ENCODE measurements at places on chromosomes 16 and 17. TPM values are rescaled to one million over a fixed set of nuclear protein-coding genes. Genes with fewer than 3 reads are reported as not detected.

GRCh38 chr16:27326738-27327585 is 13.2 kb downstream of the IL4R start:
- no peaks in the 10 kb centered on the region for H3K36me3 ChIP-seq
- peaks cover 97% of the 10 kb centered on the region for H3K4me1 ChIP-seq
- DNase-seq, result no peak
- H3K27ac ChIP-seq, result peak overlapping the region; percentile 93
- peak overlapping the region; percentile 9 for H3K4me3 ChIP-seq
- H3K27me3 ChIP-seq, result no peaks in the 10 kb centered on the region

DNA sequence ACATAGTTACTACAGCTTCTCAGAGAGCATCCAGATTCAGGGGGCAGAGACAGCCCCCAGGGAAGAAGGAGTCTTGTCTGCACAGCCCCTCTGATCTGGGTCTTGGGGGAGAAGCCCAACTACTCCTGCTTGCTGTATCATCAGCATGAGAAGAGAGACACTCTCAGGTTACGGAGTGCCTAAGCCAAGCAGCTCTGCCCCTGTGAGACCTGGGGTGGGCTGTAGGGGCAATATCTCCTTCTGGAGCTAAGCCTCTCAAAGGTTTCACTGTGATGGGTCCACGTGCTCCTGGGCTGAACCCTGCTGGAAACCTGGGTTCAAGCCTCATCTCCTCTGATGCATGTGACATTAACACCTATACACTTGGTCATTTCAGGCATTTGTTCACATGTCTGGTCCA is 123.2 kb downstream of the CPPED1 start:
- no peak overlapping the region for H3K4me3 ChIP-seq
- no peaks in the 10 kb centered on the region for H3K27me3 ChIP-seq
- no peak overlapping the region for H3K27ac ChIP-seq
- no peak for DNase-seq

DNA sequence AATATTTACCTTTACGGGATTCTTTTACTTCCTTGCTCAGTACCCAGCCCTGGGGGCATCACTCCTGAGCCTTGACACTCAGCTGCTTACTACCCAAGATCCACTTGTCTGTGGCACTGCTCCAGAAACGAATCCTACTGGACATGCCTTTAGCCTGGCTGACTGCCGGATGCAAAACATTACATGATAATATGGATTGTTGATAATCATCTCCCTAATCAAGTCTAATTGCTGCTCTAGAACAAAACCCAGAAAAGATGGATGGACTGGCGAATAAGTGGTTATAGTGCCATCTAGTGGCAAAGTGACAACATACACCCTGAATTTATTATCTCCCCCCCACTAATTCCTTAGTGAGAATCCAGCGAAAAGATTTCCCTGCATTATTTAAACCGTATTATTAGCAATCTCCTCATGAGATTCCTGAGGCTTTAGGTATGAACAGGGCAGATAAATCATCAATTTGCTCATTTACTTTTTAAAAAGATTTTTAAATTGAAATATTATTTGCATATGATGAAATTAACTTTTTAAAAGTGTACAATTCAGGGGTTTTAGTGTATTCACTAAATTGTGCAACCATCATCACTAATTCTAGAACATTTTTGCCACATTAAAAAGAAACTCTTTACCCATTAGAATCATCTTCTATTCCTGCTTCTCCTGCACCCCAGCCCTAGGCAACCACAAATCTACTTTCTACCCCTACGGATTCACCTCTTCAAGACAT is 61.6 kb downstream of the RGS9 start:
- no peak for DNase-seq
- H3K27ac ChIP-seq, result no peak overlapping the region
- no peaks in the 10 kb centered on the region for H3K27me3 ChIP-seq
- no peak overlapping the region for H3K4me3 ChIP-seq
- H3K4me1 ChIP-seq, result no peaks in the 10 kb centered on the region
- H3K36me3 ChIP-seq, result no peaks in the 10 kb centered on the region

DNA sequence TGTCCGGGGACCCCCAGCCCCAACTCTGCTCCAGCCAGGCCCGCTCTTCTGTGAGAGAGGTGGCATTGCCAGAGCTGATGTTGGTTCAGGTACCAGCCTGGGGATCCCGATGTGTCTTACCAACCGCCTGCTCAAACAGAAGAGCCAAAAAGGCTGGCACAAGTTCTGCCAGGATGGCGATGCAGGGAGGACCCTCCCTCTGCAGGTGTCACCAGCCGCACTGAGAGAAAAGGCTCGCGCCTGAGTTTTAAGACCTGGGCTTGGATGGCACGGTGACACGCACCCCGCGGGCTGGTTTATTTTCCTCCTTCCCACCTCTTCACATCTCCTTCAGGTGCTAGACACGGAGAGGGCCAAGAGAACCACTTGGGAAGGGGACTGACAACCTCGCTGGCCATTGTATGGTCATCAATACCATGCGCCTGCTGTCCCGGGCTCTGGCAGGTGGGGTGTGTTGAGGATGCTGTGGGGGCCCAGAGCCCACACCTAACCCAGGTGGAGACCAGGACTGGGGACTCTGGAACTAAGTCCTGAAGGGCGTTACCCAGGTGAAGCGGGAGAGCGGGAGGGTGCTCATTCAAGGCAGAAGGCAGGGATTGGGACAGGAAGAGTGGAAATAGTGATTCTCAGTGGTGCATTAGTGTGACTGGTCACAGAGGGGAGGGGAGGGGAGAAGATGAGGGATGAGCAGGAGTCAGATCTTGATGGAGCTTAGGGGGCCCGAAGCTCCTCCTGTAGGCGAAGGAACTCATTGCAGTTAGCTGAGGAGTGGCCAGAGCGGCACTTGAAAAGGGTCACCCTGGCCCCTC is 16.3 kb downstream of the FOXJ1 start:
- H3K4me3 ChIP-seq, result no peak overlapping the region
- no peak overlapping the region for H3K27ac ChIP-seq
- H3K27me3 ChIP-seq, result no peaks in the 10 kb centered on the region
- H3K36me3 ChIP-seq, result no peaks in the 10 kb centered on the region
- peak; percentile 79 for DNase-seq
- H3K4me1 ChIP-seq, result peaks cover 10% of the 10 kb centered on the region

DNA sequence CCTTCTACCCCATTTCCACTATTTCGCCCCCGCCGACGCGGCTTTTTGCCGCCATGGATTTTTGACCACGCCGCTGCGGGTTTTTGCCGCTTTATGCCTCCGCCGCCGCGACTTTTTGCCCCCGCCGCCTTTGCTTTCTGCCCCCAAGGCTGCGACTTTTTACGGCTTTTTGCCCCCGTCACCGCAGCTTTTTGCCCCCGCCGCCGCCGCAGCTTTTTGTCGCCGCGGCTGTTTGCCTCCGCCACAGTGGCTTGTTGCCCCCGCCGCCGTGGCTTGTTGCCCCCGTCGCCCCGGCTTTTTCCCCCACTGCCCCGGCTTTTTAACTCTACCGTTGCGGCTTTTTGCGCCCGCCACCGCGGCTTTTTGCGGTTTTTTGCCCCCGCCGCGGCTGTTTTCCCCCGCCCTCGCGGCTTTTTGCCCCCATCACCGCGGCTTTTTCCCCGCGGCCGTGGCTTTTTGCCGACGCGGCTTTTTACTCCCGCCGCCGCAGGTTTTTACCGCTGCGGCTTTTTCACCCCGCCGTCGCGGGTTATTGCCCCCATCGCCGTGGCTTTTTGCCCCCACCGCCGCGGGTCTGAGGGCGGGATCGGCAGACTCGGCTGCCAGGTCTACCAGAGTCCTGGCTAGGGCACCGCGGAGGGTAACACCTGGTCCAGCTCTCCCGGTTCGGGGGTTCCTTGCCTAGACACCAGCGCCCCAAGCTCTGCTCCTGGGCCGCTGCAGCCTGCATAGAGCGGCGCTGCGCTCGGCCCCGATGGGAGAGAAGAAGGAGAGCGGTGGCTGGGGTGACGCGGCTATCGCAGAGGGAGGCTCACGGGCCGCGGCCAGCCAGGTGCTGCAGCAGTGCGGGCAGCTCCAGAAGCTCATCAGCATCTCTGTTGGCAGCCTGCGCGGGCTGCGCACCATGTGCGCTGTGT is 562.7 kb upstream of the WSB1 start:
- DNase-seq, result no peak
- no peaks in the 10 kb centered on the region for H3K4me1 ChIP-seq
- H3K27me3 ChIP-seq, result no peaks in the 10 kb centered on the region
- H3K36me3 ChIP-seq, result no peaks in the 10 kb centered on the region

GRCh38 chr17:65103896-65104295 is 33.3 kb upstream of the RGS9 start:
- H3K4me3 ChIP-seq, result no peak overlapping the region
- H3K4me1 ChIP-seq, result peaks cover 38% of the 10 kb centered on the region
- no peaks in the 10 kb centered on the region for H3K36me3 ChIP-seq
- no peaks in the 10 kb centered on the region for H3K27me3 ChIP-seq
- no peak for DNase-seq

The TBC1D26 gene
- total RNA-seq, result 4.2 TPM

DNA sequence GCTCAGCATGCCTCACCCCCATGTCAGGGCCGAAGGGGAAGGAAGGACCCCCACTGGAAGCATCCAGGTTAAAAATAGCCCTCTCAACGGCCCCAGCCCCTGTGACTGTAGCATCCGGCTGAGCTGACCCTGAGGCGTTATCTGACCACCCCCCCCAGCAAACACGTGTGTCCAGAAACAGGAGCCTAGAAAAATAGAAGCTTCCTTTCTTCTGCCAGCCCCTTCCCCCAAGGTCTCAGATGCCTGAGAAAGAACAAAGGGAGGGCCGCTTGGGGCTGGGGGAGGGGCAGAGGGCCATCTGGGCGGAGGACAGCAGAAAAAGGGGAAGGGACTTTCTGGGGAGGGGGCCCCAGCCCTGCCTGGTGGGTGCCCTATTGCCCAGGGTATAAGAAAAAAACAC is 55.8 kb downstream of the ACTG1 start:
- H3K4me3 ChIP-seq, result no peak overlapping the region
- no peak overlapping the region for H3K27ac ChIP-seq
- H3K27me3 ChIP-seq, result no peaks in the 10 kb centered on the region

The TERF2IP gene
- 65.1 TPM for total RNA-seq

DNA sequence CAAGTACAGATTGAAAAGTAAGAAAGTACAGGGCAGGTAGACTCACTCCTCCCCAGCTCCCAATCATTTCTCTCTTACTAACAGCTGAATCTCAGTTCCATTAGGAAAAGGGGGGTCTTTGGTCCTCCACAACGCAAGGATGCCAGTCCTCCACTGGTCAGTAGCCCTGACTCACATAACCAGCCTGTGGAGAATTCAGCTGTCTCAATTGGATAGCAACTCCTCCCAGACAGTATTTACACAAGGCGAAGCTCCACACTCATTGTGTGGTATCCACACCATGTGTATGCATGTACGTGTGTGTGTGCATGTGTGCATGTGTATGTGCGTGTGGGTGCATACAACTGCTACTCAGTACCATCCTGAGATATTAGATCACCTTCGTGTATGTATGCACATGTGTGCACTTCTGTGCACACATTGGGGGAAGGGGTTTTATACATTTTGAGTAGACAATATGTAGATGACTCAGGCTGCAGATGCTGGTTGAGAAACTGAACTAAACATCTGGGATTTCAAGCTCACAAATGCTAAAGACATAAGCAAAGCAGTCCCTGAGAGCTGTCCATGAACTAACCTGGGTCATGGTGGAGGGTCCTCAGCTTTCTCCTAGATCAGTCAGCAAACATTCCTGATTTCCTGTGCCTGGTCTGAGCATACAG is 240.1 kb downstream of the SLC39A11 start:
- H3K27ac ChIP-seq, result no peak overlapping the region
- no peak overlapping the region for H3K4me3 ChIP-seq
- no peak for DNase-seq
- no peaks in the 10 kb centered on the region for H3K27me3 ChIP-seq
- H3K4me1 ChIP-seq, result no peaks in the 10 kb centered on the region

The CLEC18C gene
- total RNA-seq, result 8.1 TPM

The WDR90 gene
- 34.9 TPM for total RNA-seq

GRCh38 chr16:28834349-28834748 is 11.6 kb downstream of the ATXN2L start:
- H3K27me3 ChIP-seq, result no peaks in the 10 kb centered on the region
- H3K4me3 ChIP-seq, result no peak overlapping the region
- no peak for DNase-seq
- H3K4me1 ChIP-seq, result no peaks in the 10 kb centered on the region
- no peak overlapping the region for H3K27ac ChIP-seq

The ADAMTS18 gene
- total RNA-seq, result 0.25 TPM

- no peak for DNase-seq
- H3K27ac ChIP-seq, result no peak overlapping the region
- H3K4me3 ChIP-seq, result no peak overlapping the region
- H3K27me3 ChIP-seq, result no peaks in the 10 kb centered on the region
These were observed 39.1 kb downstream of the CPNE2 start for GRCh38 chr16:57131351-57131970.

The PRSS33 gene
- total RNA-seq, result not detected

Measured in vagina (tissue), 2 donors.